ENCODE measurements at places on chromosomes 13 and 19.

GRCh38 chr19:16003391-16003790 lies 54.6 kb downstream of the OR10H4 start:
- peak; percentile 46 for DNase-seq

DNA sequence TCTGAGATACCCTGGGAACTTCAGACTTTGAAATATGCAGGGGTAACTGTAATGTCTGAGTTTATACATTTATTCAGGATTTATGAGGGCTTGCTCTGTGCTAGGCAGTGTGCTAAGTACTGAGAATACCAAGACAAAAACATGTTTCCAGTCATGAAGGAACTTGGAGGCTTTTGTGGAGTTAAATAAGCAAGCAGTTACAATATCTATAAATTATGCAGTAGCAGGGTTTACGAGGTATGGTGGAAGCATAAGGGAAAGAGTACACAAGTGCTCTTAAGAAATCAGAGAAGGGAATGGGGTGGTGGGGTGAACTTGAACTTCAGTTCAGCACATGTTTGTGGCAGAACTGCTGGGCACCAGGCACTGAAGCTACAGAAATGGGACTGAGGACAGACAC lies 28.0 kb downstream of the MAB21L1 start:
- DNase-seq = no peak

- DNase-seq = no peak
Measured at GRCh38 chr13:76725211-76725610, 161.0 kb downstream of the KCTD12 start.

DNA sequence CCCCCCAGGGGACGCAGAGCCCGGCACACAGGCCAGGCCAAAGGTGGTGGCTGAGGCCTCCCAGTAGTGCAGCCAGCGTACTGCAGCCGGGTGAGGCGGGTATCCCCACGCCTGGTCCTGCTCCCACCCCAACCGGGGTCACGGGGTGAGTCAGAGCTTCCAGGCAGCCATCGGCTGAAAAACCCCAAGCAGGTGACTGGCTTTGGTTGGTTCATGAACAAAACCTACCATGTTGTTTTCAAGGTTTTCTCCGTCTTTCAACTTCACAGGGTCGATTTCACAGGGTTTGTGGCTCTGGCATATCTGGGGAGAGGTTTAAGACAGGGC lies 42.1 kb upstream of the C13orf46 start:
- no peak for DNase-seq

GRCh38 chr13:37613236-37613635 lies 14.7 kb upstream of the POSTN start:
- DNase-seq = no peak

- DNase-seq = no peak
Measured at GRCh38 chr19:56222901-56223300, 20.8 kb downstream of the ZSCAN5C start.

DNA sequence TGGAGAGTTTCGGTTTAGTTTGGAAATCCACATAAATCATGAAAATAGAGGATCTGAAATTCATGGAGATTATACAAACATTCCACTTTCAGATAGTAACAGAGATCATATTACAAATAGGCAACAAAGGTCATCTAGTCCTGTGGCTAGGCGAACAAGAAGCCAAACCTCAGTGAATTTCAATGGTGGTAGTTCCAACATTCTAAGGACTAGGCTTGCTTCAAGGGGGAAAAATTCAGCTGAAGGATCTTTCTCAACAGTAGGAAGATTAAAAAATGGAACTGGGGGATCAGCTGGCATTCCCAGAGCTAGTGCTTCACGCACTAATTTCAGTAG lies 47.0 kb downstream of the FOXO1 start:
- no peak for DNase-seq

DNA sequence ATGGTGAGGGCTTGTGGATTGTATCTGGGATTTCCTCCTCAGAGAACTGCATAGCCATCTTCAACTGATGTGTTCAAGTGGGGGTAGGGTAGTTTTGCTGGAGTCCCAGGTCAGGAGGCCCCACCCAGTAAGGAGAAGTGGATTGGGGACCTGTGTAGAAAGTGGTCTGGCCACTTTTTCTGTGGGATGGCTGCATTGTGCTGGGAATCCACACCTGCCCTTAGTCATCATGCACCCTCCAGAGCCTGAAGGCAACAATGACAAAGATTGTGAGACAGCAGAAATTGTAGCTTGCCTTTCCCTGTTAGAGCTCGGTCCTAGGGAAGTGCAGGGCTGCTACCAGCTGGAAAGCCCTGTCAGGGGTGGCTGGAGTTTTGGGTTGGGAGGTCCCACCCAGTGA lies 255.4 kb downstream of the NDFIP2 start:
- DNase-seq = no peak

DNA sequence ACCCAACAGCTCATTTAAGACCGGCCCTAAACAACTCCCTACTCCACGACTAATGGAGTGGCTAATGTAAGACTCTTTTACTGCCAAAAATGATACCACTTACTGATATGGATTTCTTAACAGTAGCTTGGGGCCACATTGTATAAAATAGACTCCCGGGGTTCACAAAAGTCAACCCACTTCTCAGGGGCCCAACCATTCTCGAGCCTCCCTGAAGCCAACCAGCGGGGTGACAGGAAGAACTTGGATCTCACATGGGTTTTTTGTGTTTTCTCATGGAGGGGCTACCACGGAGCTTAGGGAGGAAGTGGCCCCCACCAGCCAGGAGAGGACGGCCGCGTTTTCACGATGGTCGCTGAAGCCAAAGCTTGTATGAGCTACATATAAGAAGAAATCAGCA lies 8.1 kb downstream of the MCF2L start:
- DNase-seq = no peak

GRCh38 chr19:42121656-42122069 lies 10.6 kb downstream of the POU2F2 start:
- peak; percentile 94 for DNase-seq

DNA sequence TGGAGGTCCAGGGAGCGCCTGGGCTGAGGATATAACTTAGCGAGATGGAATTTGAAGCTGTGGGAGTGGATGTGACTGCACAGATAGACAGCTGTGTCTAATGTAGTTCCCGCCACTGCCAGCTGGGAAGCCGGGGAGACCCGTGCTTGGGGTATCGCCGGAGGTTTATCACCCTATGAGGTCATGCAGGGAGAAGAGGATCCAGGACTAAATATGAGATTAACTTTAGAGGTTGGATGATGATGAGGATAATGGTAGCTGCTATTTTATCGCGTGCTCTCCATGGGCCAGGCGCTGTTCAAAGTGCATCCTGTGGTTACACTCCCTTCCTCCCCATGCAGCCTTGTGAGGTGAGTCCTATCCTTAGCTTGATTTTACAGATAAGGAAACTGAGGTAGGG lies 19.9 kb downstream of the SSC5D start:
- no peak for DNase-seq

DNA sequence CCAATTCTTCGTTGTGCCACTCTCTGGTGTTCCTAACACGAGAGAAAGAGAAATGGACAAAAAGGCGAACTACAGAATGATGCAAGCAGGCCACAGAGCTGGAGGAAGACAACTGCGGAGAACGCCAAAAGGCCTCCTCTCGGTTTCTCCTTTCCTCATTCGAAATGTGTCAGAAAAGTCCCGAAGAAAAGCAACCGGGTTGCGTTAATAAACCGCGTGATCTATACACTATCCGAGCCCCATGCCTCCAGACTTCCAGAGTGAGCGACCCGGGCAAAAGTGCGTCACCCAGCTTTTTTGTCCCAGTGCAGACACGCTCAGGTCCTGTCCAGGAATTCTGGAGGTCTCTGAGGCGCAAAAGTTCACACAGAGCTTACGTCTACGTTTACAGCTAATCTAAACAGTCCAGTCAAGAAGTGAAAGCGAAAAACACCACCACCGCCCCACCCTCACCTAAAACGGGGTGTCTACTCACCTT lies 413 bp downstream of the N4BP2L2 start:
- peak; percentile 83 for DNase-seq

DNA sequence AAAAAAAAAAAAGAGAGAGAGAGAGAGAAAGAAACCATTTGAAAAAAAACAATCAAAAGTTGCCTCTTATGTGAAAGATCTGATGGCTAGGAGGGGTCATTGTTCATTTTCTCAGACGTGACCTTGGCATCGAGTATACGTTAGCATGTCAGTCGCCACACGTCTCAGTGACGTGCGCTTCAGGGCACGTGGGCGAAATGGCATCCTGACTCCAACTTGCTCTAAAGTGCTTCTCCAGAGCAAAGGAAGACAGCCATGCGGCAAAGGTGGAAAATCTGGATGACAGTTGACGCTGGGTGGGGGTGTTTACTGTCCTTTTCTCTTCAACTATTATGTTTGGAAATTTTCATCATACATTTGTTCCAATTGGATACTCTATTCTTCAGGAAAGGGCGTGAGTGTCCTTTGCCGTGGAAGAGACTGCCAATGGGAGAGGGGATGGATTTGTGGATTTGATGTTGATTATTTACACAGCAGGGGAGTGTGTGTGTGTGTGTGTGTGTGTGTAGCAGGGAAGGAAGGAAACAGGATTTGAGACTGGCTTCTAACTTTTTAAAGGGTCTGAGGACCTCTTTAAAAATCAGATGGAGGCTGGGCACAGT lies 25.0 kb downstream of the KLF2 start:
- DNase-seq = no peak

DNA sequence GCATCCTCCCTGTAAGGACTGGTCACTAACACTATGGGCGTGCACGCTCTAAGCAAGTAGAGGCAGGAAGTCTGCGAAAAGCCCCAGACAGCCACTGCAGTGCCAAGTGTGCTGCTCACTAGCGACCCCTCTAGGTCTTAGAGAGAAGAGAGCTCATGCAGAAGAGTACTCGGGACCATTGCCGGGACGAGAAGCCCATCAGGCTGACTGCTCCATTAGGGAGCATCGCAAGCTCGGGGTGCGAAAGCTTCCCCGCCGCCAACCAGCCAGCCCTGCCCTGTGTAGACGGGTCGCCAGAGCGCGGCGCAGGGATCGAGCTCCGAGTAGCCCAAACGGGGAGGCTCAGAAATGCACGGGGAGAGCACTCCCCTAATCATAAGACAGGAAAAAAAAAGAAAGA lies 16.6 kb downstream of the POU4F1 start:
- DNase-seq = no peak

GRCh38 chr19:29843180-29844051 lies 31.6 kb downstream of the CCNE1 start:
- peak; percentile 61 for DNase-seq
